Left lobe of liver (tissue), 2 donors: ENCODE measurements at places on chromosomes 13 and 19.

GRCh38 chr19:19531951-19532805, 3.5 kb downstream of the YJEFN3 start:
- DNase-seq = peak; percentile 79

DNA sequence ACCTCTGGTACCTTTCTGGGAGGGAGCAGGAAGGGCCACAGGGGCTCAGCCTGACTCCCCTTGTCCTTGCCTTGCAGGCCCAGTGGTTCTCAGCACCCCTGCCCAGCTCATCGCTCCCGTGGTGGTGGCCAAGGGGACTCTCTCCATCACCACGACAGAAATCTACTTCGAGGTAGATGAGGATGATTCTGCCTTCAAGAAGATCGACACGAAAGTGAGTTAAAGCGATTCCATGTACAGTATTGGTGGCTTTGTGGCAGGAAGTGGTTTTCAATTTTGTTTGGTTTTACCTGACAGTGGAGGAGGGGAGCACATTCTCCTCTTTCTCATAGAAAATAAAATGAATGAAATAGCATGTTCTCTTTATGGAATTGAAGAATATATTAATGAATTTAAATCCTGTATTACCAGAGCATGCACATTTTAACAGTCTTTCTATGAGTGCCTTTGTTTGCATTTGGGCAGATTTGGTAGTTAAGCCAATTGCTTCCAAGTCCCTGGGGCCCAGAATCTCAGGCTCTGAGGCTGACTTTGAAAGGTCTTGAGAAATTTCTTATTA, 4.1 kb downstream of the MAB21L1 start:
- DNase-seq = no peak

- no peak for DNase-seq
Observed at GRCh38 chr13:48624858-48625257, 28.9 kb upstream of the CYSLTR2 start.

DNA sequence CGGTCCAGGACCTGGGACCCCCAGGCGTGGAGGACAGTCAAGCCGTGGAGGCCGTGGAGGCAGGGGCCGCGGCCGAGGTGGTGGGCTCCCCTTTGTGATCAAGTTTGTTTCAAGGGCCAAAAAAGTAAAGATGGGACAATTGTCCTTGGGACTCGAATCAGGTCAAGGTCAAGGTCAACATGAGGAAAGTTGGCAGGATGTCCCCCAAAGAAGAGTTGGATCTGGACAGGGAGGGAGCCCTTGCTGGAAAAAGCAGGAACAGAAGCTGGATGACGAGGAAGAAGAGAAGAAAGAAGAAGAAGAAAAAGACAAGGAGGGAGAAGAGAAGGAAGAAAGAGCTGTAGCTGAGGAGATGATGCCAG, 2.3 kb downstream of the KMT2B start:
- DNase-seq = no peak

- DNase-seq = peak; percentile 32
Observed at GRCh38 chr13:112668924-112669323, 20.9 kb upstream of the ATP11A start.

DNA sequence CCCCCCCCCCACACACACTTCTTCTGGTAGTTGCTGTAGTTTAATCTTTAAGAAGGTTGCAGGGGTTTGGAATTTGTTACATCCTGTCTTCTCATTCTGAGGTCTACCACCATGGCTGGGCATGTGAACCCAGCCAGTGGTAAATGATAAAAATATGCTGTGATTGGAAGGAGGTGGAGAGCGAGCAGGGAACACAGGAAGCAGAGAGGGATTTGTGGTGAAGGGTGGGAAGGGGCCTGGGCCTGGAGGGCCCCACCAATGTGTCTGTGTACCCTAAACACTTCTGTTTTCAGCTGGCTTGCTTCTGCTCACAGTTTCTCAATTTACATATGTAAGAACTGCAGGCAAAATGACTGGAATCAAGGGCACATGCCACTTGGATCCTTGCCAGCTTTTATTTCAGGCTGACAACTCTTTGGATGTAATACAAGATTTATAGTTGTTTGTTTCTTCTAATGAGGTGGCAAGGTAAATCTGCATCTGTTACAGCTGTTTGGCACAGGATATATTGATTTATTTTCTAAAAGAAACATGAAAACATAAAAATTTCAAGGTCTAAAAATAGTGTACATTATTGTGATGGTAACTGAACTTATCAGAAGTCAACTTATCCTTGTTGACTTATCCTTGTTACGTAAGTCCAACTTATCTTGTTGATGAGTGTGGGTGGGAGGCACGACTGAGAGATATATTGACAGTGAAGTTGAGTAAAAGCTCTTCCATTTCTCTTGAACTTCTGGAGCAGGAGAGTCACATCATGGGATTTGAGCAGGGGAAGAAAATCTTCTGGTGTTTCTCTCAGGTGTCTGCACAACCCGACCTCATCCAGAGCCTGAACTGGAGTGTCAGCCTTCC, 313.2 kb downstream of the SHISA2 start:
- DNase-seq = no peak

GRCh38 chr19:44718441-44719261, 19.7 kb downstream of the CEACAM16 start:
- DNase-seq = peak; percentile 84

GRCh38 chr13:59734393-59734792, 429.3 kb downstream of the DIAPH3 start:
- DNase-seq = no peak

GRCh38 chr19:43839139-43839538, 12.0 kb downstream of the ZNF283 start:
- DNase-seq = no peak

DNA sequence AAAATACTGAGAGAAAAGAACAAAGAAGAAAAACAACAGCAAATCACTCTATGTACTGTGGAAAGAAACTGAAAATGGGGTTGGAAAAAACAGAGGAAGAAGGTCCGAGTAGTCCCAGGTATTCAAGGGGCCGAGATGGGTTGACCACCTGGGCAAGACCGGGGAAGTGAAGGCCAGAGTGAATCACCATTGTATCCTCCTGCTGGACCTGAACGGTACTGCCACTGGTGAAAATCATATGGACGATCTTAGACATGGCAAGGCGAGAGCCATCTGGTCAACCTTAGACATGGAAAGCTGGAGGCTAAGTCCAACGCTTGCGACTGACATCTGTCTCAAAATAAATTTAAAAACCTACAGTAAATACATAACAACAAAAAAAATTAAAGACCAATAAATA, 44.4 kb upstream of the ZNF91 start:
- no peak for DNase-seq

DNA sequence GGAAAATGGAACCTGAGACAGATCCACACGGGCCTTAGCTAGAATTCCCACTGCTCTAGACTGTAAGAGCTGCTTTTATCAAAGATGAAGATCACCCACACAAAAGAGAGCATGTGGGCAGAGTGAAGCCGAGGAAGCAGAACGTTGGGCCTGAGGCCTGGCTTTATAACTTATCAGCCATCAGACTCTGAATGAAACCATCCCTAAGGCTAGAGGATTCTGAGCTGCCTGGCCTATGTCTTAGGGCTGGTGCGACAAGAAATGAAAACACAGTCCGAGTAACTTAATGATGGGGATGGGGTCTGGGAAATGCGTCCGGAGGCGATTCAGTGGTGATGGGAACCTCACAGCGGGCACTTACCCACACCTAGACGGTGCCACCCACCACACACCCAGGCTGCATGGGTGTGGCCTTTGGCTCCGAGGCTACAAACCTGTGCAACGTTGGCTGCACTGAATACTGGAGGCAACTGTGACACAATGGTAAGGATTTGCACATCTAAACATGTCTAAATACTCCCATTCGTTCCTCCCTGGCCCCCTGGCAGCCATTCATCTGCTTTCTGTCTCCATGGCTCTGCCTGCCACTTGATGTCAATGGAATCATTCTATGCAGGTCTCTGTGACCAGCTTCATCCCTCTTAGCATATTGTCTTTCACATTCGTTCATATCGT, 62.0 kb downstream of the SLC15A1 start:
- DNase-seq = no peak
